ENCODE measurements at places on chromosomes 12 and 14.

GRCh38 chr12:51771008-51771407 is 77.5 kb downstream of the FIGNL2 start:
- no peak for DNase-seq

DNA sequence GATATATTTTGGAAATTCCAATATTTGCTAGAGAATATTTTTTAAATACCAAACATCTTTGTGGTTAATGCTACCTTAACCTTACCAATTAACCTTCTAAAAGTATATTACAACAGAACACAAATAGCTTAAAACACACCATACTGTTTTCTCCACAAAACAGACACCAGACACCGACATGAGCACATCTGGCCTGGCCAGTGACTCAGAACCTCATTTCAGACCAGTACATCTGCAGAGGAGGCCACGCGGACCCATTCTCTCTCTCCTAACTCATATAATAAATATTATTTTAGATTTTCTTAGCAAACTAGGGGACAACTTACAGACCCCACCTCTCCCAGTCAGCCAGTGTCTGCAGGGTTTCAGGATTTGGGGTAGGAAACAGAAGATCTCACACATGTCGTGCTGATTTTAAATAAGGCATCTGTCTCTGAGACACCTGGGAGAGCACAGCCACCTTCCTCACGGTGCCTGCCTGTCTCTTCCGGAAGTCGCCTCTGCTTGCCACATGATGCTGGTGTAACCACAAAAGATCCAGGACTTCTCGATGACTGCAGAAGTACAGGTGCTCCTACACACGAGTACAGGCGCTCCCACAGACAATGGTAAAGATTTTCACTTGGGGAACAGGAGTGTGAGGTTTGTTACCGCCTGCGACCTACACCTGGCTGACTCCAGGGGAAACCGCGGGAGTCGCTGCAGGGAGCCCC is 9.7 kb upstream of the ANKLE2 start:
- no peak for DNase-seq

GRCh38 chr14:48714366-48714765 is 871.8 kb downstream of the RPS29 start:
- DNase-seq, result no peak

GRCh38 chr14:89598548-89599186 is 181.6 kb upstream of the FOXN3 start:
- peak; percentile 37 for DNase-seq

GRCh38 chr14:68328509-68328908 is 464.4 kb downstream of the ZFP36L1 start:
- no peak for DNase-seq

DNA sequence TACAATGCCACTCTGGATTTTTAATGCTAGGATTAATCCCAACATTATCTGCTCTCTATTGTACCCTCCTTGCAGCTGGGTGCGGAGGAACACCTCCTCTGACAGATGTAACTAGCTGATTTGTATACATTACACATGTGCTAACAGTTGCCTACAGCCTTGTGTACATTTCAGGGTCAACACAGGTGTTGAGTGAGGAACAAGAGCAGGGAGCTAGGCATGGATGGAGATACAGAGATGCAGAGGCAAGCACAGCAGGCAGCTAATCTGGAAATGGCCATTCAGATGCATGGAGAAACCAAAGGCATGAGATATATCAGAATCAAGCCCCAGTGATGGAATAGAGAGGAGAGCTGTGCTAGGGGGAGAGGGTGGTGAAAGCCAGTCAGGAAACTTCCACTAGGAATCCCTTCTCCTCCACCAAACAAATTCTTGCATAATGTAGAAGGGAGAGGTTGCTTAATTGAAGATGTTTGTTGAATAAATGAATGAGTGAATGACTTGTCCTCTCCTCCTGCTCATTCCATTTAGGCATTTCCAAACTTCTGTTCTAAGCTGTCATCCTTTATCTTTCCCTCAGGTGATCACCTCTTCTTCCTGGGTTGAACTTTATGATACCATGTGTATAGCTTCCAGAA is 313.2 kb downstream of the ATP23 start:
- no peak for DNase-seq

DNA sequence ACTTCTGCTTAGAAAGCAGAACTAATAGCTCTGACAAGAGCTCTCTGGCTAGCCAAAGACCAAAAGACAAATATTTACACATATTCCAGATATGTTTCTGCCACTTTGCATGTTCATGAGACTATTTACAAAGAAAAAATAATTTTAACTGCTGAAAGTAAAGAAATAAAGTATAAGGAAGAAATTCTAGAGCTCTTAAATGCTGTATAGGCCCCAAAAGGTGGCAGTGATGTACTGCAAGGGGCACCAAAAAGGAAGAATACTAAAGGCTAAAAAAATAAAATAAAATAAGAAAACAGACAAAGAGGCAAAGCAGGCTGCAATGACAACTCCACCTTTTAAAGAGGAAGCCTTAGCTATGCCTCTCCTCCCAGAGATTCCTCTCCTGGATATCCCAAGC is 23.0 kb downstream of the KLRK1 start:
- DNase-seq, result peak; percentile 45

DNA sequence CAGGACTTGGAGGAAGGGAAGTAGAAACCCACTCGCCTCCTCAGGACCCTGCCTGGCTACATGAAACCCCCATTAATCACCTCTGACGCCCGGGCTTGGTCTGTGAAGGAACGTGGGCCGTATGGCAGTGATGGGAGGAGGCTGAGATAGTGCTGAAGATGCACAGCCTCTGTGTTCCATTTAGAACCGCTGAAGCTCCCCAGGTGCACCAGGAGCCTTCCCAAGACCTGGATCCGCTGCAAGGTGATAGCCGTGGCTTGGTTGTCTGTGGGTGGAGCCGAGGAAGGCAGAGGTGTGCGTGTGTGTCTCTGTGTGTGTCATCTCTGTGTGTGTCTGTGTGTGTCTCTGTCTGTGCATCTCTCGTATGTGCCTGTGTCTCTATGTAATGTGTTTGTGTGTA is 293.1 kb downstream of the CACNA1C start:
- DNase-seq, result no peak

DNA sequence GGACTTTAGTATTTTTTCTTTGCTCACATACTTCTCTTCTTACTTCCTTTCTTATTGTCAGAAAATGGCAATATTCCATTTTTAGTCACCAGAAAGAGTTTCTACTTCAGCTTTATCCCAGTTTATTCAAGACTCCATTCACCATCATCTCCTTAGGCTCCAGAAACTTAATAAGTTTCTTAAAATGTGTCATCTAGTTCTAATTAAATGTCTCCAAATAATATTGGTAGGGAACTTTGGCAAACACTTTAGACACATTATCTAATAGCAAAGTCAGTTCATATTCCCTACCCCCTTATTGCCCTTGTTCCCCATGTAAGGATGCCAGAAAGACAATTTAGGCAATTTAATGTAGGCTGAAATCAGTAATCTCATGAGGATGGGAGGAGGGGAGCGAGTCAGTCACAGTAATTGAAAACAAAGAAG is 15.1 kb downstream of the EPYC start:
- DNase-seq, result no peak

DNA sequence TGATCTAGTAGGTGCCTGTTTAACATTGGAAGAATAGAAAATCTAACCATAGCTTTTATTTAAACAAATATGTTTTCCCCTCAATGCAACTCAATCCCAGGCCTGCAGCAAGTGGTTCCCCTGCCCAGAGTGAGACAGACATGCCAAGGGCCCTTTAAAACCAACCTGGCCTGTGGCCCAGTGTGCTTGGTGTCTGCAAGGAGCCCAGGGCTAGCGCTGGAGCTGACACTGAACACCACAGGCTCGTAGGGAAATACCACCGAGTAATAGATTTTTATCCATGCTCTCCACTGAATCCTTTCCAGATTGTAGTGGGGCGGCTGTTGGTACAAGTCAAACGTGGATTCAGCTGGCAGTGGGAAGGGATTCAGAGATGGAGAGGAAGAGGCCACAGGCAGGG is 95.6 kb upstream of the NRXN3 start:
- DNase-seq, result peak; percentile 58

GRCh38 chr12:72546106-72546505 is 273.9 kb downstream of the TRHDE start:
- no peak for DNase-seq

- peak; percentile 78 for DNase-seq
These were observed 10.5 kb upstream of the ZDHHC22 start for GRCh38 chr14:77151918-77152588.

GRCh38 chr14:50739186-50739585 is 71.1 kb upstream of the SAV1 start:
- DNase-seq, result no peak

- no peak for DNase-seq
These were observed 137.9 kb upstream of the ATP2B1 start for GRCh38 chr12:89846473-89847055.

- DNase-seq, result no peak
These were observed 46.7 kb downstream of the SLC4A8 start for GRCh38 chr12:51471111-51471864.

- no peak for DNase-seq
These were observed 490.1 kb downstream of the PCNX1 start for GRCh38 chr14:71397371-71397770.

GRCh38 chr12:4960030-4960429 is 50.3 kb downstream of the KCNA1 start:
- no peak for DNase-seq

DNA sequence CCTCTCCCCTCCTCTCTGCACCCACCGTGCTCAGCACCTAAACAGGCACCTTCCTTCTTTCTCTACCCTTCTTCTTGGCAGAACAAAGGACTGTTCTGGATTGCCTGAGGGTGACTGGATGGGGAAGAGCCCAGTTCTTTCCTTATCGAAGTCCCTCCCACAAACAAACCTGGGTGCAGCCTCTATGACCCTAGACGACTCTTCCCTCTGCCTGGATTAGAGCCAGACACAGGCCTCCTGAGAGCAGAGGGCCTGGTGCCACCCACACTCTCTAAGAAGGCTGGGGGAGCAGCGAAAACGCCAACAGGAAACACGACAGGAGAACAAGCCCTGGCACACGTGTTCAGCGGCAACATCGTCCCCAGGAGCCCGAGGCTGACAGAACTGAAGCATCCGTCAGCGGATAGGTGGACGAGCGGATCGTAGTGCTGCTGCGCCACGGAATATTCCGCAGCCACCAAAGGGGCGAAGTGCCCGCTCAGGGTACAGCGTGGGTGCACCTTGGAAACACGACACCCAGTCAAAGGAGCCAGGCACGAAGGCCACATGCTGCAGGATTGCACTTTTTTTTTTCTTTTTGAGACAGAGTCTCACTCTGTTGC is 38.0 kb downstream of the RIMBP2 start:
- peak; percentile 26 for DNase-seq

DNA sequence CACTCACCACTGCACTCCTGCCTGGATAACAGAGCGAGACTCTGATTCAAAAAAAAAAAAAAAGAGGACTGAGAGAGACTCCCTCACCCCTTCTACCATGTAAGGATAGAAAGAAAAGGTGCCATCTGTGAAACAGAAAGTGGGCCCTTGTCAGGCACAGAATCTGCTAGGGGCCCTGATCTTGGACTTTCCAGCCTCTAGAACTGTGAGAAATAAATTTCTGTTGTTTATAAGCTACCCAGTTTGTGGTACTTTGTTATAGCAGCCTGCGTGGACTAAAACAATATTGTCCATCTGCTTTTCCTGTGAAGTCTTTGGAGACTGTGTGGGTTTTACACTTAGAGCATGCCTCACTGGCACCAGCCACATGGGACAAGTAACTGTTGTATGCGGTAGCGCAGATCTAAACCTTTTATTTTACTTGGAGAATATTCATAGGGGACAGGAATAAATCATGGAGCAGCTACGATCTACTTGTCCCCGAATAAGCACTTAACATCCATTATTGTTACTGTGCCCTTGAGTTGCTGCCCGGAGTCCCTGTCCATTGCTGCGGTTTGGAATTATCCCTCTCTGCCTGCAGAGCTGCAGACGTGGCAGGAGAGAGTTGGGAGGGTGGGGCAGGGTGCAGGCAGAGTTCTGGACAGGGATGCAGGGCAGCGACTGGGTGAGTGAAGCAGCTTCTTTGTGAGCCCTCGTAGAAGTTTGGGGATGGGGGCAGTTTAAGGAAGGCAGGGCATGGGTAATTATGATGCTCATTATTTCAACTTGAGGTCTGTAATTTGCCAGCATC is 52.4 kb upstream of the STON2 start:
- no peak for DNase-seq

DNA sequence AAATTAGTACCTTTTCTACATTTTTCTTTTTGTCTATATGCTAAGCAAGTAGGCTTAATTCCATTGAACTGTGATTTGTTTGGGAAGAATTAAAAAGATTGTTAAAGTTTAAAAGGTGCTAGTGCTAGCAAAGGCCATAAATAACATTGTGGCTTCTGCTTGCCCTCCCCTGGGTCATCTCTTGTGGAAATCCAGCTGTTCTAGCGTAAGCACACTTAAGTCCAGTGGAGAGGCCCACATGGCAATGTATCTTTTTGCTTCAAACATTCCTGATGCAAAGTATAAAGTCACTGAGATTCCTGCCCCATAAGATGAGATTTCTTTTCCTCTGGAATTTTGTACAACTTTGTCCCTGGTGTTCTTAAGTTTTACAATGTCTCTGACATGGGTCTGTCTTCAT is 14.4 kb upstream of the ERGIC2 start:
- no peak for DNase-seq

- DNase-seq, result no peak
These were observed 82.7 kb downstream of the BCL11B start for GRCh38 chr14:99189201-99189801.

All from NCI-H510A treated with DMSO at 0.1 percent for 48 hours (cell line).